Activated CD4-positive, alpha-beta T cell treated with anti-CD3 and anti-CD28 coated beads for 24 hours (primary cell): ENCODE measurements at places on chromosomes 7 and 10.
A peak's percentile ranks its signal among the peaks of the same experiment; 100 is the strongest.

- DNase-seq: no peak
Measured at GRCh38 chr10:62049624-62050345, 148.3 kb downstream of the ARID5B start.

GRCh38 chr7:7131273-7131672 lies 51.1 kb upstream of the C1GALT1 start:
- no peak for DNase-seq

DNA sequence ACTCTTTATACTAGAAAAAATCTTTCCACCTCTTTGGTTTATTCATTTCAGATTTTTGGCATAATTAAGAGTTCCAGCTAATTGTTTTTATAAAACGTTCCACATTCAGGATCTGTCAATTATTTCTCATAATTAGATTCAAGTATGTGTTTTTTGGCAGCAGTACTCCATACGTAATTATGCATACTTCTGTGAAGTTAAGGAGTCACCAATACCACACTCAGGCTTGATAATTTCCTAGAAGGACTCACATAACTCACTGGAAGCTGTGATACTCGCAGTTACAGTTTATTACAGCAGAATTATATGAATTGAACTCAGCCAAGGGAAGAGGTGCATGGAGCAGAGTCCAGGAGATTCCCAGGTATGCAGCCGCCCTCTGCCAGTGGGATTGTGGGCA lies 290.5 kb upstream of the AKR1E2 start:
- no peak for DNase-seq

GRCh38 chr10:6493521-6494441 lies 86.3 kb downstream of the PRKCQ start:
- no peak for DNase-seq

- no peak for DNase-seq
Measured at GRCh38 chr7:135095450-135095849, 52.4 kb upstream of the TMEM140 start.

- no peak for DNase-seq
Measured at GRCh38 chr7:57343901-57344622, 105.9 kb upstream of the ZNF716 start.

- DNase-seq: no peak
Measured at GRCh38 chr7:38424750-38425463, 151.5 kb upstream of the TARP start.

DNA sequence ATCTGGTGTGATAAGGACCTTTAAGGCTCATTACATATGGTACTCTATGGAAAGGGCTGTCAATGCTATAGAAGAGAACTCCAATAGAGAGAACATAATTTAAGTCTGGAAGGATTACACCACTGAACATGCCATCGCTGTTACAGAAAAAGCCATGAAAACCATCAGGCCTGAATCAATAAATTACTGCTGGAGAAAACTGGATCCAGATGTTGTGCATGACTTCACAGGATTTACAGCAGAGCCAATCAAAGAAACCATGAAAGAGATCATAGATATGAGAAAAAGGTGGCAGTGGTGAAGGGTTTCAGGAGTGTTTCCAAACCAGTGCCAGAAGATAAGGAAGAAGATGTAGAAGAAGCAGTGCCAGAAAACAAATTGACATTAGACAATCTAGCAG lies 18.9 kb upstream of the GPR22 start:
- no peak for DNase-seq

GRCh38 chr7:77270094-77270480 lies 70.5 kb upstream of the FGL2 start:
- no peak for DNase-seq

DNA sequence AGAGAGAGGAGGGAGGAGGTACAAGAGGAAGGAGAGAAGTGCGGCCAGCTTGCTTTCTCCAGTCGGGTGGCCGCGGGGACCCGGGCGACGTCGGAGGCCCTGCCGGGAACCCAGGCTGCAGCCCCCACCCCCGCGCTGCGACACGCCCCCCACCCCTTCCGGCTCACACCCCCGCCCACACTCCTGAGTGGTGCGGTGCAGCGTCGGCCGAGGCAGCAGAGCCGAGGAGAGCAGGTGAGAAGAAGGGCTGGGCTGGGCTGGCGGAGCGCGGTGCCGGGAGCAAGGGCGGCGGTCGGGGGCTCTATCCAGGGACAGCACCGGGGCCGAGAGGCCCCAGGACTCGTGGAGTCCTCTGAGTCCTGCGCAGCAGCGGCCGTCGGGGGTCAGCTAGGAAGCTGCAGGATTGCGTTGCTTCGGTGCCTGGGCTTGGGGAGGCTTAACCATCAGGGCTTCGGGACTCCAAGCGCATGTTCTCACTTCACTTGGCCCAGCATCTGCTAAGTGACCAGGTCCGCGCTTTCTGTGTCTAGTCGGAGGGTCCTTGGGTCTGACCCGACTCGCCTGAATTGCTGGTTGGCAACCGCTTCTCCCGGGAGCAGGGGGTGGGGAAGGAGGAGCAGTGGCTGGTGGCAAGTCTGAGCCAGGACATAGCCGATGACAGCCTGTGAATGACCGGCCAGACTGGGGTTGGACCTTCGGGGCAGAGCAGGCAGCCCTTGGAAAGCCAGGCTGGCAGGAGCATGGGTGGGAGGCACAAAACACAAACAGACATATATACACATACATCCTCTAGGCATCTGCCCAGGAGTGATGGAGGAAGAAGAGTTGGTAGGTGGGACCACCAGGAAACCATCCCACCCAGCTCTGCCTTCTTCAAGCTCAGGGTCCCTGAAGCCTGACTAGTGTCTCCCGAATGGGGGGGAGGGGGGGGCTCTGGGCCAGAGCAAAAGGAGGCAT lies 683 bp downstream of the CHAT start:
- no peak for DNase-seq

DNA sequence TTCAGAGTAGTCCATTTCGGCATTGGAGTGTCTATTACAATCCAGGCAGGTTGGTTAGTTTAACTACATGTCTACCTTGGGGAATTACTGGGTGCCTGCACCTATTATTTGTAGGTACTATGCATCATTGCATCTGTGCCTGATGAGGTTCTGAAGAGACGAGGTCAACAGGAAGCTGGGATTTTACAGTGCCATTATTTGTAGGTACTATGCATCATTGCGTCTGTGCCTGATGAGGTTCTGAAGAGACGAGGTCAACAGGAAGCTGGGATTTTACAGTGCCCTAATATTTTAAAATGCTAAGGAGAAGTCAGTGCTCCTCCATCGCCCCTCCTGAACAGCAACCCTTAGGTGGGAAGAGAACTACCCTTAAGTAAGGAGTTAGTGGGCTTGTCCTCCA lies 41.7 kb downstream of the NPY start:
- no peak for DNase-seq

DNA sequence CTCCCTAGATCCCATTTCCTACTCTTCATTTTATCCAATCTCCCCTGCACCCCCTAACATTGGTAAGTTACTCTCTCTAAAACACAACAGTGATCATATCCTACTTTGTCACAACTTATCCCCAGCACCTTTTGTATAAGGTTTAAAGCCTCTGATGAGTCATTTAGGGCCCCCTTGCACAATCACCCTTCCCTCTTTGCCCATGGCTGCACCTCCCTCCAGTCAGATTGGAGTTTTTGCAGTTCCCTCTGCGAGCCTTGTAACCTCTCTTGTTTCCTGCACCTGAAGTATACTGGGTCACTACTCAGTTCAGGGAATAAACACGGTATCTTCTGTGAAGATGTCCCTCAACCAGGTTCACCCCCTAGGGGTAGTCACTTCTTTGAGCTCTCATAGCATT lies 55.9 kb upstream of the ADRB1 start:
- no peak for DNase-seq

GRCh38 chr10:129966889-129967578 lies 3.0 kb upstream of the EBF3 start:
- no peak for DNase-seq

DNA sequence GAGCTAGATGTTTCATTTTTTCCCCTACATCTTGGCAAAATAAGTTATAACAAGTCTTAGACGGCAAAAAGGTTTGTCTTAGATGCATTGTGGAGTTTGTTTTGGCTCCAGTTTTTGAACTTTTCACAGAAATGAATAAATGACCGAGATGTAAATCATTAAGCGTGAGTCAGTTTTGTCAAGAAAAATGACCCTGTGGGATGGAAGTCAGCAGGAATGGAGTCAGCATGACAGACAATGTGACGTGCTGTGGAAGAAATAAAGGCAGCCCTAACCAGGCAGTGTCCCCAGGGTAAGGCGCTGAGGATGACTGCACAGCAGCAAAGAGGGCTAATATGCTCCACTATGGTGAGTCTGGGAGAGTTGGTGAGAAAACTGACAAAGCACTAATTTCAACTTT lies 163.2 kb downstream of the NOC3L start:
- no peak for DNase-seq

DNA sequence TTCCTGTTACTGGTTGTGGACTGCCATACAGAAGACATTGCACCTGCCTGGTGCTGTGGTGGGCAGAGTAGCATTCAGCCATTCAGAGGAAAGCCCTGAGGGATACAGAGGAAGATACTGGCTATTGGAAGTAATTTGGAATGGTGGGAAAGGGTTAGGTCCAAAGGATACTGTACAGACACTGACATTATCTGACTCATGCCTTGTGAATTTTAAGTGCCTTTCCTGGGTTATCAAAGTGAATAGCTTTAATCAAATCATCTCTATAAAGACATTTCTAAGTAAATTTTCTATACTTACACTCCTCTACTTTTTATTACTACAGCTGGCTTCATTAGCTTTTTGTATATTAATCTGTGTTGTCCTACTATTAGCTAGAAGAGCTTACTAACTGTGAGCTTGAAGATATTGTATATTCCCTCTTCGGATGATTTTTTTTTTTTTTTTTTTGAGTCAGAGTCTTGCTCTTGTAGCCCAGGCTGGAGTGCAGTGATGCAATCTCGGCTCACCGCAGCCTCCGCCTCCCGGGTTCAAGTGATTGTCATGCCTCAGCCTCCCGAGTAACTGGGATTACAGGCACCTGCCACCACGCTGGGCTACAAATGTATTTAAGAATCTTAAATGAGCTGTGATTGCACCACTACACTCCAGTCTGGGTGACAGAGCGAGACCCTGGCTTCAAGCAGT lies 186.5 kb downstream of the ADK start:
- DNase-seq: no peak

- peak; percentile 43 for DNase-seq
Measured at GRCh38 chr10:69914398-69915214, 112.9 kb downstream of the COL13A1 start.

GRCh38 chr7:132381742-132382472 lies 194.4 kb downstream of the PLXNA4 start:
- no peak for DNase-seq

DNA sequence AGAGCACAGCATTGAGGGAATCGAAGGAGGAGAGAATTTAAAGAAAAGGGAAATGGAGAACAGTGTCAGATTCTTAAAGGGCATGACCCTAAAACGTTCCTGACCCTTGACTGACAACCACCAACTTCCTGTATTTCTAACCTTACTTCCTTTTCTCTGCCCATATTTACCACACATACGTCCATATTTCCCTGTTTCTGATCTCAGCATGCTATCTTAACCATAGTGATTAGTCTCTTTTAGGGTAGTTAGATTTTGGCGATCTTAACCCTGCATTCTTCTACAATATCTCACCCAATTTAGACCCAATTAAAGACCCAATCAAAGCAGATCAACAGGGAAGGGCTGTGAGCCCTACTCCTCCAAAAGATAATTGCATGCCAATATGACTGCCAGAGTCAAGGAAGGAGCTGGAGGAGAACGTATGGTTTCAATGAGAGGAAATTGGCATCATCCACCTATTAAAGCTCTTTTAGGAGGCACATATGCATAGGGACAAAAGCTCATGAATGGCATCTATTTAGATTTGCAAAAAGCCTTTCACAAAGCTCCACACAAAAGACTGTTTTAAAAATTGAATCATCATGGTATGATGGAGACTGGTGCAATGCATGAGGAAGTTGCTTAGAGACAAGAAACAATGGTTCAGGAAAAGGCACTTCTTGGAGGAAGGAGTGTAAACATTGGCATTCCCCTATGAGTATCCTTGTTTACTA lies 49.0 kb upstream of the ARHGAP12 start:
- DNase-seq: no peak

DNA sequence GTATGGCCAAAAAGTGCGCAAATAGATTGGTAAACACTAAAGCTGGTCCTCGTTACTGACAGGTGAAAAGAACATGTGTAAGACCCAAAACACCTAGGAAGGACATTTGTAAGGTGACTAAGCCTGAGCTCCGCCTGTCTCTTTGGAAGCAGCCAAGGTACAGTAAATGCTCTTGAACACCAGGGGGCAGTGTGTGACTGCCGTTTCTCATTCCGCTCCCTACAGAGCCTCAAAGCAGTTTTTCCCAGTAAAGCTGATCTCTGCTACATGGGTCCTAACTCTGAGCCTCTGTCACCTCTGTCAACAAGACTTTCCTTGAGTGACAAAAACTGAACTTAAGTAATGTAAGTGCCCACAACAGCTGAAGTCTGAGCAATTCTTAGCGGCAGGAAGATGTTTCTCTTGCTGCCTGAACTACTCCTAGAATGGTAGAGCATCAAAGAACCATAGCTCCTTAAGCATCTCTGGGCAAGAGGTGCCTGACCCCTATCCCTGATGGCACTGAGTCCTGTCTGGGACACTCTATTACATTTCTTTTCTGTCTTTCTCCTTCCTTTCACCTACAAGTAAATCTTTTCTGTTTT lies 238.0 kb upstream of the INHBA start:
- DNase-seq: peak; percentile 11

- no peak for DNase-seq
Measured at GRCh38 chr7:91940171-91940570, 491 bp upstream of the AKAP9 start.

- no peak for DNase-seq
Measured at GRCh38 chr7:1136841-1137516, 23.0 kb downstream of the ZFAND2A start.

GRCh38 chr7:1915956-1916600 lies 246.0 kb downstream of the ELFN1 start:
- DNase-seq: no peak

DNA sequence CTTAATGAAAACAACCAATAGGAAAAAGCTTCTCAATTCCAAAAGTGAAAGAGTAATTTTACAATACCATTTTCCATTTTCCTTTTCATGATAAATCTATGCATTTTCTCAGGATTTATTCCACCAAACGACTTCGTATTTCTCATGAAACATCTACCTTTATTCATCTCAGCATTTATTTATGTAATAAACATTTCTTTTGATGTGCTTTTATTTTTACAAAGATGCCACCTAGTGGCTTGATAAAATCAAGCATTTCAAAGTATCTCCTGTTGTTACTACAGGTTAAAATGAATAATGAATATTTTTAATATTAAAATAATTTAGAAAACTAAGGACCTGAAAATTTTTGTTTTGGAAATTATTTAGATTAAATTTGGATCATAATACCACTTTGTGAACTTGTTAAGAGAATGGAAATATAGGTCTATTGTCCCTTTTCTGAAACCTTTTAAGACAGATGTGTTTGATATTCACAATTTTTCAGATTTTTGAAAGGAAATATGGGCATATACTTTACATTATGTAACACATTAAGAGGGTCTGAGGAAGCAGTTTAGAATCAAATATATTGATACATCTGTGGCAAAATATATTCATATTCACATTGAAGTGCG lies 2.7 kb upstream of the IQUB start:
- DNase-seq: no peak

DNA sequence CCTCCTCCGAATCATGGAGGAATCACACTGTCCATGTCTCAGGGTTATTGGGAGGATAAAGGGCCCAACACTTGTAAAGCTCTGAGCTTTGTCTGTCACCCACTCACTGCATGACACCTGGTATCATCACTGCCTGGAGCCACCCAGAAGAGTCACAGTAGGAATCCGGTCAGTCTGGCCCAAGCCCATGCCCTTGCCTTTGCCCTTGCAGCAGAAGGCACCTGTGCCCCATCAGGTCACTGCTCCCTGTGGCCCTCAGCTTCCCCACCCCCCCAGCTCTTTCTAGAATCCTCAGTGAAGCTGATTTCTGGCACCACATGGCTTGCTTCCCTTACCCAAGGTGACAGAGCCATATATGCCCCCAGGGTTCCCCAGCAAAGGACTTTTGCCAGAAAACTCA lies 14.4 kb downstream of the LDB3 start:
- DNase-seq: no peak
